Panc1 (cell line): ENCODE measurements at places on chromosomes 3 and 15. TPM values are rescaled to one million over a fixed set of nuclear protein-coding genes. Genes with fewer than 3 reads are reported as not detected.

GRCh38 chr15:59764775-59765174, 75.7 kb upstream of the BNIP2 start:
- DNase-seq: no peak

DNA sequence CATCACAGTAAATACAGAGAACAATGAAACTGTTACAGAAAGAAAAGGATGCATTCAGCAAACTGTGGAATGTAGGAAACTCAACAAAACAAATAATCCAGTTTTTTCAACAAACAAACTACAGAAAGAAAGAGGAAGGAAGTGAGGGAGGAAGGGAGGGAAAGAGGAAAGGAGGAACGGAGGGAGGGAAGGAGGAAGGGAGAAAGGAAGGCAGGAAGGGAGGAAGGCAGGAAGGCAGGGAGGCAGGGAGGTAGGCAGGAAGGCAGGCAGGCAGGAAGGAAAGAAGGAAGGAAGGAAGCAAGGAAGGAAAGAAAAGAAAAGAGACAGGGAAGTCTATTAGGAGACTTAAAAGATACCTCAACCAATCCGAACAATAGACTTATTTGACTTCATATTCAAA, 135.7 kb downstream of the EFHB start:
- no peak for DNase-seq

- no peak for DNase-seq
Observed at GRCh38 chr3:147415874-147416273, 6.7 kb downstream of the ZIC1 start.

DNA sequence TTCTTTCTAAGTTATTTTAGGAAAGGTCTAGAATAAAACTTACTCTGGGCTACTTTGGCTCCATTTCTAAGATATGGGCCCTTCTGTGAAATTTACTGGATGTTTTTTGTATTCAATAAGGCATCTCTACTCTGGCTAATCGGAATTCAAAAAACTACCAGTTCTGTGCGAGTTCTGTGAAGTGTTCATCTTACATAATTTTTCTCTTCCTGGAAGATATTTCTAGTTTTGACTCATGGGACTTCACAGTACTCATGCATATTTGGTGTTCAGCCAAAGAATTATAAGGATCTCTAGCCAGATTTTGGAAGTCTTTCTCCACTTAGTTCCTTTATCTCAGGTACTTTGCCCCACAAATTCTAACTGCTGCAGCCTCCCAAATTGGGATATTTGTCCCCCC, 46.4 kb upstream of the MBNL1 start:
- no peak for DNase-seq

- no peak for DNase-seq
Observed at GRCh38 chr15:38207621-38208020, 45.0 kb upstream of the SPRED1 start.

- DNase-seq: no peak
Observed at GRCh38 chr3:193701953-193702635, 109.1 kb downstream of the OPA1 start.

GRCh38 chr3:52297242-52298148, 9.9 kb downstream of the GLYCTK start:
- DNase-seq: no peak

GRCh38 chr3:95343228-95343627, 1280.4 kb downstream of the NSUN3 start:
- DNase-seq: no peak

DNA sequence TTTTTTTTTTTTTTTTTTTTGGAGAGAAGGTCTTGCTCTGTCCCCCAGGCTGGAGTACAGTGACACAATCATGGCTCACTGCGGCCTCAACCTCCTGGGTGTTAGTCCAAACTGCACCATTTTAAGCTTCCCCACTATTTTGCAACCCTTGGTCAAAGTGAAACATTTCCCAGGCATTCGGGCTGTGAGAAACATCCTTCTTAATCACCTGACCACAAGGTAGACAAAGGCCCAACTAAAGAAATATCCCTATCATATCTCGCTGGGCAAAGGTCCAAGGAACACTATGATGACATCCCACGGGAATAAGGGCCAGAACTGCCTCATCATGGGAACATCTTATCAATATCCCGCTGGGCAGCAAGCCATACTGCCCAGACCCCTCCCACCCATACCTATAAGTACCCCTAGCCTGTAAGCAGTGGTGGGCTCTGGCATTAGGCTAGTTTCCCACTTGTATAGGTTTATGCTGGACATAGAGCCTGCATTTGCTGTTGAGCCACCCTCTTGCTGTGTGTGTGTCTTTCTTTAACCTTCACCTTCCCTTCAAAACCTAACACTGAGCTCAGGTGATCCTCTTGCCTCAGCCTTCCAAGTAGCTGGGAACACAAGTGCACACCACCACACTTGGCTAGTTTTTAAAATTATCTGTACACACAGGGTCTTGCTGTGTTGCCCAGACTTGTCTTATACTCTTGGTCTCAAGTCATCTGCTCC, 95.2 kb downstream of the SEMA5B start:
- DNase-seq: no peak

DNA sequence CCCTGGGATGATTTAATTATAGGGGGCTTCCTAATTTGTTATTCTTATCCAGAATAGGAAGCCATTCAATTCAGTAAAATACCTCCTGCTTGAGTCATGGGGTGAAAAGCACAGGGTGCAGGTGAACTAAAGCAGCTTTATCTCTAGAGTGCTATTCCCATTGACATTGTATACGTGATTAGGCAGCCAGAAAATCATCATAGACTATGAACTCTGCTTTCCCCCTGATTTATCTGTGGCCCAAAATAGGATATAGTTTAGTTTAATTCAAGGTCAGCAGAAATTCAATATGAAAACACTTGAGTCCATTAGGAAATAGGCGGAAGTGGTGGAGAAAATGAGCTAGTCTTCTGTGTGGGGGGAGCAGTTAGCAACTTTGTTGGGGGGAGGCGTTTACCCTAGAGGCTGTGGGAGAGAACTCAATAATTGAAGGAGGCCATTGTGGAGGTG, 18.2 kb upstream of the PRKCI start:
- no peak for DNase-seq

DNA sequence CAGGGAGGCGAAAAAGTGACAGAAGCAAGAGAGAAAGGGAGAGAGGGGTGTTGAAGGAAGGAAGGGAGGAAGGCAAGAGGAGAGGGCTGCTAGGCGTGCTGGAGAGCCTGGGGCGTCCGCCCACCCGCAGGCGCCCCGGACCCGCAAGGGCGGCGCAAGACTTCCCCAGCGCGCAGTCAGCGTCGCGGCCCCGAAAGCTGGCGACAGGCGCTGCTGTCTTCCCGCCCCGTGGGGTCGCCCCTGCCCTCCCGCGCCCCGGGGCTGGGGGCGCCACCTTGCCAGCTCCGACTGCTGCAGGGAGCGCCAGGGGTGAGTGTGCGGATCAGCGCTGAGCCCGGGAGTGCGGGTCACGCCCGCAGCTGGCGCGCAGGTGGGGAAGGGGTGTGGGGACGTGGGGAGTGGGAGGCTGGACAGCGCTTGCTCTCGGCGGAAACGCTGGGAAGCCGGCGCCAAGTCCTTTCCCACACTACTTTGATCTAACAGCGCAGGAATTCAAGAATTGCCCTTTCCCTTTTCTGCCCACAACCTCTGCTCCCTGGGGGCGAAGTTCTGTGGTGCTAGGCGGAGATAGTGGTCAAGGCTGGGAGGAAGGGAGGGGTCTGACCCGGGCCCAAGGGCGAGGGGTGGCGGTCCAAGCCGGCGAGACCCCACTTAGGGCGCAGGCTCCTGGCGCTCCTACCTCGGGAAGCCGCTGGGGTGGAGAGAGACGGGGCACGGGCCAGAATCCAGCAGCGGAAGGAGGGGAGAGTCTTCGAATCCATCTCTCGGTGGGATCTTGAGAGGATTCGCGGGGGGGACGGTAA, 266.1 kb downstream of the CGGBP1 start:
- DNase-seq: no peak

DNA sequence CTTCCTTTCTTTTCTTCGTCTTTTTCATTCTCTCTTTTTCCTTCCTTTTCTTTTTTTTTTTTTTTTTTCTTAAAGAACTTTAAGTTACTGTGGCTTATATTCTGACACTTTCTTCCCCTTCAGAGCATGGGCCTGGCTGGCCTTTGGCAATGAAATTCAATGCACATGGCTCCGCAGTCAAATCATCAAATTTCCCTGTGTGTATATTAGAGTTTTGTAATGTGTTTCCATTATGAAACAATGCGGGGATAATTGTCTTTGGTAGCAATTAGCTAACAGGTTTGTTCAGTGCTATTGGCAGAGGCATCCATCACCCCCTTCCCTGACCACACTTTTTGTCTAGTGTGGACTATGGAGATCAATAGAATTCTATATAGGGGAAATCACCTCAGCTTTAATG, 80.5 kb downstream of the CDIN1 start:
- no peak for DNase-seq

- DNase-seq: no peak
Observed at GRCh38 chr3:115498898-115499297, 124.4 kb upstream of the GAP43 start.

DNA sequence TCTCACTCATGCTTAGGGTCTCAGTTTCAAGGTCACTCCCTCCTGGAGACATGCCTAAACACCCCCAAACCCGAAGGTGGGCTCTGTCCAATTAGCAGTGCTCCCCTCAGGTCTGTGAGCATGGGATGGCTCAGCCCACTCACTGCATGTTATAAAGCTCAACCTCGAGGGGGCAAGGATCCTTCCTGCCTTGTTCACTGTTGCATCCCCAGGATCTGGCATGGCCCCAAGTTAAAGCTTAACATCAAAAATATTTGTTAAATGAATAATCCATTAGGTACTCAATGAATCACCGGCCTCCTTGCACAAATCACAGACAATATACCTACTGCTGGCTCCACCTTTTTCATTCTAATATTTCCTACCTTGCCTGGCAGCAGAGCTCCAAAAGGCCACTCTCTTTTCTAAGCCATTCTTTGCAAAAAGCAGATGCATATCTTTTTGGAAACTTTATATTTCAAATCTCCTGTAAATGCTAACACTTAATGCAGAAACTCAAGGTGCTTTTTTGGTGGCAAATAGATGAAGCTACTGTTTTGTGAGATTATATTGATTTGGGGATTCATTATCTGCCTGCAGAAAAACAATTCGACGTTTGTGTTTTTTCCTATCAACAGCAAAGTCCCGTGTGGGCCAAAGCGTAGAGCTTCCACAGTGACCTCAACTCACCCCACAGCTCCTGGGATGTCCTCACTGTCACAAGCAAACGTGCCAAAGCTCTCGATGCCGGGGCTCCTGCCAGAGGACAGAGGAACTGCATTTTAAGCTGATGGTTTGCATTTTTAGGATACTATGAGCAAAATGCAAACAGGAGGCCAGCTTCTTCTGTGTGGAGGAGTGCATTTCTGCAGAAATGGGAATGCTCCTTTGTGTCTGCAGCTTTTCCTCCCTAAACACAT, 35.4 kb downstream of the PCOLCE2 start:
- DNase-seq: no peak

DNA sequence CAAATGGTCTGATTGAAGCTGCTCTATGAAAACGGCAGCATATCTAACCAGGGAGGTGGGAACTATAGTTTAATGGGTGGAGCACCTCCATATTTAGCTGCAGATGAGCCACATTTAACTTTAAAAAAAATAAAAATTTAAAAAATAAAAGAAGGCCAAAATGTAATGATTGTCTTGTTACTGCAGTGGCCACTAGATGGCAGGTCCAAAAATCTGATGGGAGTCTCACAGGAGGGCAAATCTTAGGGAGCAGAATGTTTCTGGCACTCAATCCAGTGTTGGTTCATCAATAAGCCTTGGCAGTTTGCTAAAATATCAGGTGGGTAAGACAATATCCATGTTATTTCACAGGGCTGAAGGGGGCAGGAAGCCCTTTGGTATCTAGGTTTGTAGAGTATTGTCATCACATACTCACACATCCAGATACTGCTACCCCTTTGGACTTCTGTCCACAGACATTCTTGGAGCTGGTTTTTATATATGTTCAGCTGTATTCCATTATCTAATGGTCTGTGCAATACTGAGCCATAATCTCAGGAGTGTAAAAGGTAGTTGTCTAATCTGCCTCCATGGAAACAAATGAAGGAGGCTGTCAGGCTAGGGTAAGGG, 233.3 kb downstream of the TIGIT start:
- DNase-seq: no peak

DNA sequence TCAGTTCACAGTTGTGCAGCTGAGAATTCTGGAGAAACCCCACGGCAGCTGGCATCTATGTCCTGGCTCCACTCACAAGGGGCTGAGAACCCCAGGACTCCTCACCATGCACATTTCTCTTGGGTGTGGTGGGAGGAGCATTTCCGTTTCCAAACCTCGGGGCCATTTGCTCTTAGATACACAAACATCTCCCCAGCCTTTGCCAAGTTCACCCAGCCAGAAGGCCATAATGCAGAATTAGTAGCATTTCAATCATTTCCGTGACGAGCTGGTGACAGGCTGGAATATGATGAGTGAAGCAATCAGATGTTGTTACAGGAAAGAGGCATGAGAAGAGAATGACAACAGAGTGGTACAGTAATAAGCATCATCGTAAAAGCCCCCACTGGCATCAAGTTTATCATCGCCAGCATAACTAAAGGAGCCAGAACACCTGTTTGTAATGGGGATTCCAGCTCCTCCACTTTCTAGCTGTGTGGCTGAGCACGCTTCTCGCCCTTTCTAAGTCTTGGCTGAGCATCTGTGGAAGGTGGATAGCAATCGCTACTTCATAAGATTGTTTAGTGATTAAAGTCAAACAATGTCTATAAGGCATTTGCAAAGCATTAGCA, 82.0 kb downstream of the LIPC start:
- no peak for DNase-seq

DNA sequence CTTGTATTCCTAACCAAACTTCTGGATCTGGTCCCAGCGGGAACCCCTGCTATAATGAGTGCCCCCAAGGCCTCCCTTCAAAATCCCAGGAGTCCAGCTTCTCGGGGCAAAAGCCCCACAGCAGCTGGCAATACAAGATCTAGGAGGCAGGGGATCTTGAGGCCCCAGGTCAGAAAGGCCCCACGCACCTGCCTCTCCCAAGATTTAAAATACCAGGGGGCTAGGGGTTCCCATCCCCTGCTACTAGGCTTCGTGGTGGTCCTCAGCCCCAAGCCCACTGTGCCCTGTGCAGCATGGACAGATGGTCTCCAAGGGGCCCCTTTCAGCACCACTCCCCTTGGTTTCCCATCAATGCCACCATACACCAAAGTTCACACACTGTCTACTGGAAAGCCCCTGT, 15.8 kb upstream of the CYP11A1 start:
- DNase-seq: no peak

Gene DNAH1
- 2.4 TPM for total RNA-seq

Gene CCDC39
- total RNA-seq: not detected

Gene XCR1
- total RNA-seq: not detected

Gene GP5
- total RNA-seq: 0.05 TPM

Gene DPPA2
- not detected for total RNA-seq

Gene GPR149
- not detected for total RNA-seq

Gene KIF23
- 82.5 TPM for total RNA-seq

Gene FYCO1
- total RNA-seq: 8.7 TPM

Gene A4GNT
- not detected for total RNA-seq
